ENCODE measurements at places on chromosomes 7 and 10. TPM values are rescaled to one million over a fixed set of nuclear protein-coding genes. Genes with fewer than 3 reads are reported as not detected.

Gene SMKR1
- 1.0 TPM for total RNA-seq

Gene DGKI
- 8.3 TPM for total RNA-seq

Gene SPDYE6
- not detected for total RNA-seq

Gene MYO3A
- not detected for total RNA-seq

Gene TDRD1
- under 0.01 TPM for total RNA-seq

Gene GPAM
- 12.9 TPM for total RNA-seq

Gene ITGA8
- not detected for total RNA-seq

Gene MAP3K8
- total RNA-seq = 28.6 TPM

Gene ZPBP
- total RNA-seq = not detected

Gene OR2A5
- total RNA-seq = not detected

Gene OR6V1
- total RNA-seq = not detected

Gene ANKRD61
- not detected for total RNA-seq

Gene AZGP1
- total RNA-seq = not detected

Gene GIMAP2
- total RNA-seq = 6.1 TPM

Gene ANXA8L1
- total RNA-seq = 0.32 TPM

Gene GPR158
- total RNA-seq = 0.13 TPM

Gene C7orf33
- total RNA-seq = not detected

Gene BTBD16
- total RNA-seq = not detected

Gene SPOCK2
- 0.11 TPM for total RNA-seq

Gene MALRD1
- 1.7 TPM for total RNA-seq

Gene ASB4
- not detected for total RNA-seq

Gene SLC26A5
- total RNA-seq = not detected

Gene TMEM72
- not detected for total RNA-seq

All from articular chondrocyte of knee joint (primary cell).